ENCODE measurements at places on chromosomes 5 and 9.

- DNase-seq: no peak
Measured at GRCh38 chr5:139475865-139476617, 5.2 kb downstream of the SMIM33 start.

- no peak for DNase-seq
Measured at GRCh38 chr9:70410368-70410767, 4.1 kb downstream of the KLF9 start.

GRCh38 chr5:90930062-90930461, 371.5 kb downstream of the ADGRV1 start:
- no peak for DNase-seq

DNA sequence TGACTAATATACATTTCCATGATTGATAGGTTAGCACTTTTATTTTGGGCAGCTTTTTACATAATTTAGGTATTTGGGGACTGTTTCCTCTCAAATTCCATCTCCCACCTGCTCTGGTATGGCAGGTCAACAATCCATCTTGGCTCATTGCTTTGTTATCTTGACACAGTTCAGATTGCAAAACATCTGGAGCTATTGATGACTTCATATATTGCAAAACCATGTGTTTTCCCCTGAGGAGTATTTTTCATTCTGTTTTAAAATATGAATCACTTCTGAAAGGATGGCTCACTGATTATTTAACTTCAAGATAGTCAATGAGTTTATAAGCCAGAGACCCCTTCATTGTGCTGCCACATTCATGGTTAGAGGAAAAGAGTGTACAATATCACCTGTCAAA, 1206.0 kb upstream of the C9orf72 start:
- DNase-seq: no peak

DNA sequence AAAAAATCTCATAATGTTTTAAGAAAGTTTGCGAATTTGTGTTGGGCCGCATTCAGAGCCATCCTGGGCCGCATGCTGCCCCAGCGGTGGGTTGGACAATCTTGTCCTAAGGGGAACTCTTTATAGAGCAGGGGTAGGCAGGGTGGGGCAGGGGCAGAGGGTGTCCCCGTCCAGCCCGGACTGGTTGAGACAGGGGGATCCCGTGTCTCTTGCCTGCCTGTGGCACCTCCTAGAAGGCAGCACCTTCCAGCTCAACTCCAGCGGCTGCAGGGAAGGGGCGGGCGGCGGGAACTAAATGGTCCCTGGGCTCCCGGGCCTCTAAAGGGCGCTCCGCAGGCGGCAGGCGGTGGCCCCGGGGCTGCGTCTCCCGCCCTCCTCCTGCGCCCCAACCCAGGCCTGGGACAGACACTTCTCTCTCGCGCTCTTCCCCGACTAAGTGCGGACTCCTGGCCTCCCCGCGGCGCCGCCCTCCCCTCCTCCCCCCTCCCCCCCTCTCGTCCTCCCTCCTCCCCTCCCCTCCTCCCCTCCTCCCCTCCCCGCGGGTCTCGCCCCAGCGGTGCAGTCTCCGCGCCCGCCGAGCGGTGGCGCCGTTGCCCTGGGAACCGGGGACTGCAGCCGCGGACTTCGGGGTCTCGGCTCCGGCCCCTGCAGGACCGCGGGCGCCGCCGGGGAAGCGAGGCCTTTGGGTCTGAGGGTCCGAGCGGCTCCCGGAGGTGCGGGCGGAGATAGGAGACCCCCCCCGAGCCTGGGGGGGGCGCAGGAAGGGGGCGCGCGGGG, 132.6 kb downstream of the MRPL36 start:
- no peak for DNase-seq

- DNase-seq: no peak
Measured at GRCh38 chr9:84652496-84653120, 16.9 kb upstream of the NTRK2 start.

GRCh38 chr5:124783285-124783684, 36.8 kb upstream of the ZNF608 start:
- DNase-seq: no peak
